ENCODE measurements at places on chromosomes 2 and 18. TPM values are rescaled to one million over a fixed set of nuclear protein-coding genes. Genes with fewer than 3 reads are reported as not detected.

DNA sequence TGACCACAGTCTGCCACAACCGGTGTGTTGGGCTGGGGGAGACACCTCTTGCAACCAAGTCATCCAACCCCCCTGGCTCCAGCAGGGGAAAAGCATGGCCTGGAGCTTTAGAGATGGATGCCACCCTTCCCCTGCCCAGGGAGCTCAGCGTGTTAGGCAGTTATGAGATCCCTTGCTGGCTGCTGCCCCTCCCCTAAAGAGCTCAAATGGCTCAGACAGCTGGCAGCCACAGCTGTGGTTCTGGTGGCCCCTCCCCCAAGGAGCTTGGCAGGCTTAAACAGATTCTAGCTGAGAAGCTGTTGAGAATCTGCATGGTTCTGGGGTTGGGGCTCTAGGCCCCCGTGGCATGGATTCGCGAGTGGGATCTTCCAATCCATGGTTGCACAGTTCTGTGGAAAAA, 64.7 kb downstream of the TEX51 start:
- no peaks in the 10 kb centered on the region for H3K36me3 ChIP-seq
- no peaks in the 10 kb centered on the region for H3K27me3 ChIP-seq
- H3K4me3 ChIP-seq = no peak overlapping the region
- H3K4me1 ChIP-seq = no peaks in the 10 kb centered on the region
- H3K27ac ChIP-seq = no peak overlapping the region

- peak overlapping the region; percentile 60 for H3K27ac ChIP-seq
- H3K4me3 ChIP-seq = no peak overlapping the region
- H3K4me1 ChIP-seq = peaks cover 39% of the 10 kb centered on the region
- DNase-seq = peak; percentile 73
These were observed 71.5 kb upstream of the PSME4 start for GRCh38 chr2:54042341-54042740.

DNA sequence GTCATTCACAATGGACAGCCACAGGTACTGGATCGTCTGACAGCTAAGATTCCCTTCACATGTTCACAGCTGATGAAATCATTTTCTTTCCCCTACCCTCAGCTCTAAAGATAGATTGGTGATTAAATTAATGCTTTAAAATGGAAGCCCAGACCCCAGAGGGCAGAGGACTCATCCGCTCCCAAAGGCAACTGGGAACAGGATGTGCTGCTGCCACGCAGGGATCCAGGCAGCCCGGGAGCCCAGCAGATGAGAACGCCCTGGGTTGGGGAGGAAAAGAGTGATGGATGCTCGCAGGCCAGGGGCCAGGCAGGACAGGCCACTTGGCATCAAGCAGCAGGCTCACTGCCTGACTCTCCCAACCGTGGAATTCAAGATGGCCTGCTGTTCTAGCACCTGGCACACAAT, 41.3 kb downstream of the HDHD2 start:
- no peaks in the 10 kb centered on the region for H3K27me3 ChIP-seq
- H3K36me3 ChIP-seq = peaks cover 29% of the 10 kb centered on the region
- H3K27ac ChIP-seq = no peak overlapping the region
- no peaks in the 10 kb centered on the region for H3K4me1 ChIP-seq
- DNase-seq = no peak
- H3K4me3 ChIP-seq = no peak overlapping the region

Gene LRP2
- total RNA-seq = not detected

Gene ACVR2A
- 39.4 TPM for total RNA-seq

- no peak overlapping the region for H3K27ac ChIP-seq
- H3K4me3 ChIP-seq = no peak overlapping the region
- peak; percentile 94 for DNase-seq
- no peaks in the 10 kb centered on the region for H3K27me3 ChIP-seq
- H3K4me1 ChIP-seq = no peaks in the 10 kb centered on the region
These were observed 17.0 kb downstream of the THNSL2 start for GRCh38 chr2:88187038-88187676.

Gene PRKAG3
- total RNA-seq = under 0.01 TPM

DNA sequence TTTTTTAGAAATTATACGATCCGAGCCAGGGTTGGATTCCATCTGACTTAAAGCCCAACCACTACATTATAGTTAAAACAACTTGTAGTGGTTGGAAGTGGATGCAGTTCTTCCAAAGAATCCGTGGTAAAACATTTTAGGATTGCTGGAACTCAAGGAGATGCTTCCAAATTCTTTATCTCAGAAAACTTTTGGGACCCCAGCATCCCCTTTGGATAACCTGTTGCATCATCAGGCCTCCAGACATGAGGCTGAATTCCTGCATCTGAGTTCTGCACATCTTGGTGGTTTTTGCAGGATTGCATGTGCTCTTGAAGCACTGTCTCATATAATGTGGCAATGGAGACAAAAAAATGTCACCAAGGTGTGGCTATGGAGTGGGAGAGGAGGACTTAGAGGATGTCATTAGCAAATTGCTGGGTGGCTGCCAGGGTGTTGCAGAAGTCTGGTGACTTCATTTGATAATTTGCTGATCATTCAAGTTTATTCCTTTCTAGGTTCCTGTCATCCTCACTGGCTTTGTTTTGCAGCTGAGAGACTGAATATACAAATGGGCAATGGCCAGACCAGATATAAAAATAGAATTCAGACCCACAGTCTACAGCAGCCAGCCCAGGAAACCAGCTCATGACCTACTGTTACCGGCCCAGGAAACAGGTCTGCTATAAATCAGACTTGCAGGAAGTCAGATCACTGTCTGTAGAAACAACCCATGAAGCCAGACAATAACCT, 207.7 kb downstream of the BCL2 start:
- no peaks in the 10 kb centered on the region for H3K4me1 ChIP-seq
- no peak overlapping the region for H3K4me3 ChIP-seq
- no peak overlapping the region for H3K27ac ChIP-seq
- no peak for DNase-seq
- H3K27me3 ChIP-seq = peaks cover 16% of the 10 kb centered on the region

Gene SERPINB13
- total RNA-seq = not detected

- peak within 1 kb of the TSS; percentile 86 for H3K4me3 ChIP-seq
- H3K27ac ChIP-seq = peak within 1 kb of the TSS; percentile 60
- H3K36me3 ChIP-seq = no peaks in the 10 kb centered on the region
- H3K4me1 ChIP-seq = peaks cover 22% of the 10 kb centered on the region
- DNase-seq = peak; percentile 97
- H3K27me3 ChIP-seq = no peaks in the 10 kb centered on the region
These were observed at the start of the genes CCDC148 and PKP4 for GRCh38 chr2:158456309-158457066. Gene CCDC148 (minus strand): TSS chr2:158456753. CDS start chr2:158456439, 314 bp downstream. Gene PKP4 (plus strand): TSS chr2:158456952. CDS start chr2:158533185, 76,233 bp downstream.

GRCh38 chr18:71807586-71807985, 736.6 kb downstream of the CBLN2 start:
- H3K36me3 ChIP-seq = no peaks in the 10 kb centered on the region
- H3K27ac ChIP-seq = no peak overlapping the region
- DNase-seq = no peak
- no peak overlapping the region for H3K4me3 ChIP-seq
- H3K27me3 ChIP-seq = no peaks in the 10 kb centered on the region

DNA sequence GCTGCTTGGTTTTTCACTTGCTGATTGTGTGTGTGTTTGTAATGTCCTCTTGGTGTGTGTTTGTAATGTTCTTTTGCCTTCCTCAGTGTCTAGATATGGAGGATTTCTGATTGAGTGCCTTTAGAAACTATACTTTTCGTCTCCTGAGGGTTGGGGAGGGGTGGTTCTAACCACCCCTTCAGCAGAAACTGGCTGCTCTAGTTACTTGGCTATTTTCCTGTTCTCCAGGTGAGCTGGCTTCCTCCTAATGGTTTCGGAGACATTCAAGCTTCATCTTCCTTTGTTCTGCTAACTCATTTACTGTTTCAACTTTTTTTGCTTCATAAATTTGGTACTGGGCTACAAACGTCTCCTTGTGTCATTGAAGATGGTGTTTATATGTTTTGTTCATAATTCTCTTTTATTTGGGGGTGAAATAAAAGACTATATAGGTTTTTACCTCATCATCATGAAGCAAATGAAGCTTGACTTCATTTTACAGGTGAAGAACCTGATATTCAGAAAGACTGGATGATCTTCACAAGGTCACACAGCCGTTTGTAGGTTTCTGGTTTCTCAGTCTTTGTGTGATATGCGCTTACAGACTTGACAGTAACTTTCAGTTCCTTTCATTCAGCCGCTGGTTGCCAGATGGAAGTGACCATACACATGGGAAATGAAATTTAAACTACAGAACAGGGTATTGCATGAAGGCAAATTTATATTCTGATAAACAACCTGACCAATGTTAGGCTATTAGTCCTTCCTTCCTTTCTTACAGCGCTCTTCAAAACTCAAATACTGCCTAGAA, 238.5 kb downstream of the GALR1 start:
- H3K4me3 ChIP-seq = no peak overlapping the region
- H3K27me3 ChIP-seq = no peaks in the 10 kb centered on the region
- no peak overlapping the region for H3K27ac ChIP-seq
- H3K36me3 ChIP-seq = no peaks in the 10 kb centered on the region
- H3K4me1 ChIP-seq = no peaks in the 10 kb centered on the region
- no peak for DNase-seq

DNA sequence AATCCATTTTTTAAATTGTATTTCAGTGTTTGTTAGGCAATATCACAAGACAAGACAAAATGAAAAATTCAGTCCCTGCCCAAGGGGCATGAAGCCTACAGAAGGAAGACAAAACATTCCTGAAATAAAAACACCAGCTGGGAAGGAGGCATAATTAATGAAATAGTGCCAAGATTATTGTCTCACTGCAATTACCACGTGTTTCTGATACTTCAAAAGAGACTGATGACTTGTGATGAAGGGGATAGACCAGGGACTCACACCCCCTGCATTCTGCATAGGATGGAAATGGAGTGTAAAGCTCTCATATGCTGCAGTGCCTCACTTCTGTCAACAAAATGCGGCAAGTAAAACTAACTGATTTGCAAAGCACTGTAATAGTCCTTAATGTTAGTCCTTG, 178.1 kb downstream of the BARD1 start:
- H3K36me3 ChIP-seq = no peaks in the 10 kb centered on the region
- no peaks in the 10 kb centered on the region for H3K27me3 ChIP-seq
- no peak for DNase-seq
- H3K27ac ChIP-seq = no peak overlapping the region
- H3K4me3 ChIP-seq = no peak overlapping the region

GRCh38 chr2:174020926-174021662, 55.9 kb upstream of the SP3 start:
- H3K36me3 ChIP-seq = no peaks in the 10 kb centered on the region
- no peak overlapping the region for H3K4me3 ChIP-seq
- H3K27ac ChIP-seq = no peak overlapping the region
- H3K27me3 ChIP-seq = no peaks in the 10 kb centered on the region
- peaks cover 24% of the 10 kb centered on the region for H3K4me1 ChIP-seq
- no peak for DNase-seq

DNA sequence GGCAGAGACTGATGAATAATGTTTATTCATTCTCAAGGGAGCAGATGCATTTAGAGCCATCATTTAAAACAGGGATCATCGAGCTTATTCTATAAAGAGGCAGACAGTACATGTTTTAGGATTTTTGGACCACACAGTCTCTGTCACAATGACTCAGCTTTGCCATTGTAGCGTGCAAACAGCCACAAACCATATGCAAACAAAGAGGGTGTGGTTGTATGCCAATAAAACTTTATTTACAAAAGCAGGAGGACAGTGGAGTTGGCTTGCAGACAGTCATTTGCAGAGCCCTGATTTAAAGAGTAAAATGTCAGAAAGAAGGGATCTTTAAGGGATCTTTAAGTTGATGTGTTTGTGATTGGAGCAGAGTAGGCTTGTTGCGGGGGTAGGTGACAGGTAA, 51.5 kb downstream of the SMIM21 start:
- no peak overlapping the region for H3K27ac ChIP-seq
- no peak for DNase-seq
- no peaks in the 10 kb centered on the region for H3K4me1 ChIP-seq
- H3K36me3 ChIP-seq = no peaks in the 10 kb centered on the region

Gene VIT
- 31.1 TPM for total RNA-seq

Gene MEP1B
- total RNA-seq = not detected

Gene PLCD4
- total RNA-seq = 2.5 TPM

Gene CRACDL
- not detected for total RNA-seq

DNA sequence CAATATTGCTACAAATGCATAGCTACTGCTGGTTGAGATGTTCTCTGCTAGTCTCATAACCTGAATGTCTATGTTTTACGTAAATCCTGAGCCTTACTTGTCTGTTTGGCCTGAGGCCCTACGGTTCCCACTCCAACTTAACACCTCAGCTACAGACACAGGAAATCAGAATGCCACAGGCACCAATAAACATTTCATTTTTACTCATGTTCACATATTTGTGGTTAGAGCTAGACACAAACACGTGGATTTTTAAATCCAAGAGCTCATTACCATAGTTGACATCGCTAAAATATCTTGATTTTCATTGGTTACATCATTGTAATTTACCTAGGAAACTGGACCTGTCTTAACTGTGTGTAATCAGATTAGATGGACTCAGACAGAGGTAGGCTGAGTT, 263.8 kb upstream of the CDH19 start:
- H3K27me3 ChIP-seq = no peaks in the 10 kb centered on the region
- DNase-seq = no peak

DNA sequence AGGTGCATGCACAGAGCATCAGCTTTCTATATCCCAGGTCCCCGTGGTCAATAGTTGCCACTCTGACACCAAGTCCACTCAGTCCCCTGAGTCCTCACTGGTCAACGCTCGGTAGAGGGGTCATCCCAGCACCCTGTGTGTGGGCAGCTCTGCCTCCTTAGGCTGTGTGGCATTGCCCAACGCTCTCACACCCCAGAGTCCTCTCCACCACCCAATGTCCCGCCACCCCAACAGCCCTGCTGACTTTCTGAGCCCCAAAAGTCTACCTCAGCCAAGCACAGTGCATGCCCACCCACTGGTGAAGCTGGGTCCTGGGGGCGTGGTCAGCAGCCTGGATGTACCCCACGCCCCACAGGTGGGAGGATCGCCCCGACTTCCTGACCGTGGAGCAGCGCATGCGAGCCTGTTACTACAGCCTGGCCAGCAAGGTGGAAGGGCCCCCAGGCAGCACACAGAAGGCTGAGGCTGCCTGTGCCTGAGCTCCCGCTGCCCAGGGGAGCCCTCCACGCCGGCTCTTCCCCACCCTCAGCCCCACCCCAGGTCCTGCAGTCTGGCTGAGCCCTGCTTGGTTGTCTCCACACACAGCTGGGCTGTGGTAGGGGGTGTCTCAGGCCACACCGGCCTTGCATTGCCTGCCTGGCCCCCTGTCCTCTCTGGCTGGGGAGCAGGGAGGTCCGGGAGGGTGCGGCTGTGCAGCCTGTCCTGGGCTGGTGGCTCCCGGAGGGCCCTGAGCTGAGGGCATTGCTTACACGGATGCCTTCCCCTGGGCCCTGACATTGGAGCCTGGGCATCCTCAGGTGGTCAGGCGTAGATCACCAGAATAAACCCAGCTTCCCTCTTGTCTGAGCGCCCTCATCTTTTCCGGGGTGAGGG, 25.9 kb downstream of the ZAP70 start:
- no peaks in the 10 kb centered on the region for H3K4me1 ChIP-seq
- no peak overlapping the region for H3K27ac ChIP-seq
- peak; percentile 82 for DNase-seq
- no peaks in the 10 kb centered on the region for H3K27me3 ChIP-seq
- no peak overlapping the region for H3K4me3 ChIP-seq
- H3K36me3 ChIP-seq = no peaks in the 10 kb centered on the region

Gene ACTR3
- 251 TPM for total RNA-seq

GRCh38 chr2:231341100-231341499, 54.4 kb upstream of the B3GNT7 start:
- H3K36me3 ChIP-seq = peaks cover 16% of the 10 kb centered on the region
- no peak for DNase-seq
- no peak overlapping the region for H3K4me3 ChIP-seq
- H3K4me1 ChIP-seq = no peaks in the 10 kb centered on the region
- H3K27ac ChIP-seq = no peak overlapping the region

GRCh38 chr2:85485815-85486214, 53.2 kb upstream of the MAT2A start:
- H3K27me3 ChIP-seq = no peaks in the 10 kb centered on the region
- no peak overlapping the region for H3K4me3 ChIP-seq
- H3K36me3 ChIP-seq = no peaks in the 10 kb centered on the region
- H3K4me1 ChIP-seq = no peaks in the 10 kb centered on the region

Data from osteoblast (primary cell).